ENCODE measurements at places on chromosomes 7 and 10. TPM values are rescaled to one million over a fixed set of nuclear protein-coding genes. Genes with fewer than 3 reads are reported as not detected.

DNA sequence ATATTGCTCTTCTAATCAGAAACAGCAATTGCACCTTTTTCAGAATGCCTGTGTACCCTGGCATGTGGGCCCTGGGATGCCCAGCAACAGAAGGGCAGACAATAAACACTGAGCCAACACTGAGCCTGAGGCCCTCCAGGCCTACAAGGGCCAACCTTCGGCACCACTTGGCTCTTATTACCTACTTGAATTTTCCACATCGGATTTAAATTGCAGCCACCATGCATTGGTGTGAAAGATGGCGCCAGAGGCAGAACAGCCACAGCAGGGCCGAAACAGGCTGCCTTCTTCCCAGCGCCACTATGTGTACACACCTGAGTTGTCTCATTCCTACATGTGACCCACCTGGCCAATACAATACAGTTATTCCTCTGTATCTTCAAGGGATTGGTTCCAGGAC, 51.4 kb upstream of the EZH2 start:
- DNase-seq, result no peak

GRCh38 chr7:155450970-155451801, 6.7 kb upstream of the EN2 start:
- no peak for DNase-seq

DNA sequence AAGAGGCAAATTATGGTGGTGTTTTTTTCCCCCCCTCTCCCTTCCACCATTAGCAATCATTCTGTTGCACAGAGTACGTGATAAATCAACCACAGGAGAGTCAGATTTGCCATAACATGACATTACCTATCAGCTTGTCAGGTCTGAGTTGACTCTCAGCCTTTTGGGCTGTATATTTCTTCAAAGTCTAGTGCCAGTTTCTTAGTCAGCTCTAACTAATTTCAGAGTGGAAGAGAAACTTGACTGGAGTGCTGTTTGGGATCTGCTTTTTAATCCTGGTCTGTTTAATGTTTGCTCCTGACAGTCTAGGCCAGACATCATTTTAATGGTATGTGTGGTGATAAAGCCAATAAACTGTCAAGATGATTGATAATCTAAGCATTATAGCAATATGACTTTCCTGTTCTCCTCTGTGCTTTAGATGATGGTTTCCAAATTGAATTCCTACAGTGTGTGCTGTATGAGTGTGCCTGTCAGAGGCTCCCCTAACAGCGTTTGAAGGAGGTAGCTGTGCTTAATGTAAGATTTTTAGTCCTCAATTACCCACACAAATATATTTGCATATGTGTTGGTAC, 76.9 kb downstream of the LRMDA start:
- DNase-seq, result peak; percentile 20

- no peak for DNase-seq
Observed at GRCh38 chr10:90204956-90205314, 503.5 kb downstream of the KIF20B start.

GRCh38 chr10:43822631-43823580, 174.2 kb upstream of the ZNF32 start:
- no peak for DNase-seq

DNA sequence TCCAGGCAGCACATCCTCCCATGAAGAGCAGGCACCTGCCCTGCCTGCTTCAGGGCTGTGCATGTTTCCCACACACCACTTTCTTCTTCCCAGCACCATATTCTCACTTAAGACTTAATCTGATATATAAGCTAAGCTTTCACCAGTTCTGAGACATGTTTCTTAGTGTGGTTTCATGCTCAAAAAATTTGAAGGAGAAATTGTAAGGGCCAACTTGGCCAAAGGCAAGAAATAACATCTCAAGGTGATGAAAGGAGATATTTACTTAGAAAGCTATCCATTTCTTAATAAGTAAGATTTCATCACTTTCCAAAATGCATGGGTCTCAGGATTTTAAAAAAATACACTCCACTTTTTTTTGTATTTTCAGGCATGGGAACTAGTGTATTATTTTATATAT, 468.1 kb upstream of the AKR1E2 start:
- no peak for DNase-seq

GRCh38 chr10:7231509-7232414, 179.1 kb downstream of the SFMBT2 start:
- peak; percentile 60 for DNase-seq

- DNase-seq, result no peak
Observed at GRCh38 chr7:112422842-112423496, 27.3 kb upstream of the IFRD1 start.

- no peak for DNase-seq
Observed at GRCh38 chr7:91228327-91228726, 35.9 kb upstream of the FZD1 start.

- DNase-seq, result no peak
Observed at GRCh38 chr7:33356336-33356735, 227.0 kb downstream of the BBS9 start.

GRCh38 chr10:32144817-32145688, 88.8 kb upstream of the KIF5B start:
- no peak for DNase-seq

DNA sequence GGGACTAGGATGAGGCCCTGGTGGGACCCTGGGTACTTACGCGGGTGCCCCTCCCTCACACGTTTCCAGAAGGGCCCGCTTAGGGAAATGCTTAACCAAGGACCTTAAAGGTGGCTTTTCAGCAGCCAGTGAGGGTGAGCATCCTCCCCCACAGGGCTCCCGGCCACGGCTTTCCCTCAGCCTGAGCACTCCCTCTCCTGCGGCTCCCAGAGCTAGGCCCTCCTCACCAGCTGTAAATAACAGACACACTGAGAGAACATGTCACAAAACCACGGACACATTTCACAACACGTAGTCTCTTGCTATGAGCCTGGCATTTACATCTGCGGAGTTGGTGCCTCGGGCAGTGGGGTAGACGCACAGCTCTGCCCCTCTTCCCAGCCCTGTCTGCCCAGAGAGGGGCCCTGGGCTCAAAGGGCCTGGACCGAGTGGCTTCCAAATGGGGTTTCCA, 25.2 kb downstream of the GRID1 start:
- no peak for DNase-seq

DNA sequence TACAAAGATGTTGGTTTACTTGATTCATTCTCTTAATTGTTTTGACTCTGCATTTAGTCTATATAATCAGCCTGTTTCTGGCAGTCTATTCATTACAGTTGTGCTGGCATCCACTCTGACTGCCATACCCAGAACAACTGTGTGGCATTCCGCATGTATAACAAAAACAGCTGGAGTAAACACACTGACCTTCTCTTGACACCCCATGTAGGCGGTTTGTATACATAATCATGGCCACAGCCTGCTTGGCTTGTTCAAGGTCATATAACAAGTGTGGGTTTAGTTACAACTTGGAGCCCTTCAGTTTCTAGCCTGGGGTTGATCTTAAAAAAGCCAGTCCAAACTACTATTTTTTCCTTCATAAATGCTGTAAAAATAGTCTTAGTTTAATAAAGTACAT, 70.9 kb downstream of the MBL2 start:
- DNase-seq, result no peak

- no peak for DNase-seq
Observed at GRCh38 chr7:32539919-32540531, 44.7 kb downstream of the AVL9 start.

- no peak for DNase-seq
Observed at GRCh38 chr7:84162584-84162983, 32.0 kb downstream of the SEMA3A start.

- DNase-seq, result no peak
Observed at GRCh38 chr10:102109166-102110116, 10.7 kb downstream of the LDB1 start.

DNA sequence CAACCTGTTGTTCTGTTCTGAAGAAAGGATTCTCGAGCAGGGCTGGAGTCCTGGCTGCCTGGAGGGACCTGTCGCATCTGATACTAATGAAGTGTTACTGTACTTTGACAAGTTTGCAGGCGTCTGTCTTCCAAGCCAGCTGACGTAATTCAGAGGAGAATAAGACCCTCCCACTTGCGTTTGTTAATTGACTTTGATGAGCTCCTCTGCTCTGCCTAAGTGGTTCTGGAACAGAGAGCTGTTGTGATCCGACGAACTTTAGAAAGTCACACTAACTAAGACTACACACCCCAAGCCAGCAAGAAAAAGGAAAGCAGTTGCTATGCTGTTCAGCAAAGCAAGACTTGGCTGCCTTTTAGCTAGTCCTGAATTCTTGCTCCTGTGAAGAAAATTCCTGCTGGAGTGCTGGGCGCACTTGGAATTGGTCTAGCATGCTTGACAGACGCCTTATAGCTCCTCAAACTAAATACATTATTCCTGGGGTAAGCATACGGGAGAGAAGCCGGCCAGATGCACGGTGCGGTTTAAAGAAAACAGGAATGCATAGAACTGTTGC, 200.3 kb downstream of the CACNB2 start:
- no peak for DNase-seq

DNA sequence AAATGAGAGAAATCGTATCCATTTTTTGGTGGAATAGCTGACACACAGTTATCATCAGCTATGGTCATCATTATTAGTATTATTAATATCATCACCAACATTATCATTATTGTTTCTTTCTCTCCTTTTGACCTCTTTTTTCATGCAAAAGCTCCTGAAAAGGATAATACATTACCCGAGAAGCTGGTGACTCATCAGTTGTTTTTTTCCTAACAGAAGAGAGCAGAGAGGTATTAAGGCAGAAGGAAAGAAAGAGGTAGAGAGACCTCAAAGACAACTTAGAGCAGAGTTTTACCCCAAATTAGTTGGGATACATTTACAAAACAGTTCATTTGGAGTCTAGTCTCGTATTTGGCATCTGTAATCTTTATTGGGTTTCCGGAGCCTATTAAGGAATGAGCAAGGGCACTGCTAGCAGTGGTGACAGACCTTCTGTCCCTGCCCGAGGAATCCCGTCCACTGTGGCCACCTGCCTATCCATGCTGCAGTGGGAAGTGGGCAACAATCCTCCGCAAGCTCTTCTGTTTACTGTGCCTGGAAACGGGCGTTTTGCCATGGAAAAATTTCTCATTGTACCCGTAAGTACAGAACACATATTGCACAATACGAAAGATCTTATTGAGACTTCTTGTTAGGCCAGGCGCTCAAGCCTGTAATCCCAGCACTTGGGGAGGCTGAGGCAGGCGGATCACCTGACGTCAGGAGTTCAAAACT, 170.0 kb upstream of the MKLN1 start:
- DNase-seq, result no peak

DNA sequence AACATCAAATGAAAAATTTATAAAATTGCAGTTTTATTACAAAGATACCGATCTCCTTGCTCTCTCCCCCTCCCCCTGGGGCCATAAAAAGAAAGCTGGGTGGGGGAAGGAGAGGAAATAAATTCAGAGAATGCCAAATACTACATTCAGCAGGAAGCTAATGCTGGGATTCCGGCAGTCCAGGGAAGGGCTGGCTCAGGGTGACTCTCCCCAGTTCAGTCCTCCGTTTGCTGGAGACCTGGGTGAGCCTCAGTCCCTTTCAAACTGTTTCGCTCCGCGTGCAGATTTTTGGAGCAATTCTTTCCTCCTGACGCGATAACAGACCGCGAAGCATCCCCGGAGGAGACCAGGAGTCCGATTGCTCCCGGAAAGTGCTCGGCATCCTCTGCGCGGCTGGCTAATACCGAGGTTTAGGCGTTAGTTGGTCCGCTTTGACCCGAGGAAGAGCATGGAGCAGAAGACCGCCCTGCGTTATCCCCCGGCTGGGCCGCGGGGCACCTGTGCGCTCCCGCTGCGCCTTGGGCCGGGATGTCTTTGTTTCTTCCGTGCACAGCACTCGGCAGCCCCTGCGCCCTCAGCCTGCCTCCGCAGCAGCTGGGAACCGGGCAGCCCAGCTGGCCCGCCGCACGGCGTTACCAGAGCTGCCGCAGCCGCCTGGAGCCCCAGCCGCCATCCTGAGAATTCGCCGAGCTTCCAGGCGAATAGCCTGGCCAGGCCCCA, 3.9 kb upstream of the HOXA2 start:
- peak; percentile 44 for DNase-seq

- no peak for DNase-seq
Observed at GRCh38 chr7:87317691-87318245, 27.7 kb upstream of the CROT start.

GRCh38 chr10:48454302-48455054, 148.0 kb downstream of the MAPK8 start:
- no peak for DNase-seq

DNA sequence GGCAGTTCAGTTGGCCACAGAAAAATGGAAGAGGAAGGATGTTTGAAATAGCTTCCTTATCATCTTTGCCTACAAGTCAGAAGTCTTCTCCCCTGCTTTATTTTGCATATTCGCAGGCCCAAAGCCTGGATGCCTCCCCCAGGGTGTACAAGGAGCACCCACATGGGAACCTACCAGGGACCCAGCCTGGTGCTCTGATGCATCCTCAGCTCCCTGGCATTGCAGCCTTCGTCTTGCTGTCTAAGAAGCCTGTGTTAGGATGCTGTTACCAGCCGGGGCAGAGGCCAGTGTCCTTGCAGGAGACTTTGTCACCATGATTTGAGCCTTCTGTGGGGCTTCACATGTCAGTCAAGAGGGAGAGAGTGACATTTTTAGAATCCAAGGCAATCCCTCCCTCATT, 27.0 kb upstream of the GPR26 start:
- no peak for DNase-seq

GRCh38 chr10:63865210-63865609, 344.0 kb downstream of the REEP3 start:
- no peak for DNase-seq

- DNase-seq, result no peak
Observed at GRCh38 chr10:4607681-4608080, 218.3 kb upstream of the AKR1E2 start.

- DNase-seq, result no peak
Observed at GRCh38 chr10:121211446-121211845, 360.3 kb downstream of the WDR11 start.

DNA sequence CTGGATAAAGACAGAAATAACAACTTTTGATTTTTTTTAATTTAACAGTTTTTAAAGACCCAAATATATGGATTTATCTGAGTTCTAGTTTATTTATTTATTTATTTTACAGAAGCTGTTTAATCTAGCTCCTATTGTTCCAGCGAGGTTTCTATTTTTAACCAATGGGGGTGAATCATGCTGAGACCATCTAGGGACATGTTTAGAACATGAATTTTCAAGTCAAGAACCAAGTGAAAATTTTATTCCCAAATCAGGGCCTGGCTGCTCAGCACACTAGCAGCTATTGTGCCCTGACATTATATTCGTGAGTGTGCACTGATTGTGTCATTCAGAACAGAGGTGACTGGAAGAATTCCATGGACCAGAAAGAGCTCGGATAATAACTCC, 24.6 kb upstream of the MPP7 start:
- DNase-seq, result no peak

- no peak for DNase-seq
Observed at GRCh38 chr10:117631276-117632145, 89.0 kb downstream of the EMX2 start.

- DNase-seq, result no peak
Observed at GRCh38 chr7:135977742-135978066, 545 bp upstream of the MTPN start.

GRCh38 chr10:5611899-5612680, 54.3 kb downstream of the ASB13 start:
- DNase-seq, result no peak

- DNase-seq, result no peak
Observed at GRCh38 chr7:50466815-50467585, 16.9 kb upstream of the FIGNL1 start.

CPN1 gene
- polyA plus RNA-seq, result 3.0 TPM

PPIF gene
- 66.9 TPM for polyA plus RNA-seq

CREB5 gene
- polyA plus RNA-seq, result 14.6 TPM

MUC12 gene
- polyA plus RNA-seq, result 0.02 TPM

CDK1 gene
- 103 TPM for polyA plus RNA-seq

PAX2 gene
- 235 TPM for polyA plus RNA-seq

LBX1 gene
- polyA plus RNA-seq, result not detected

CLCN1 gene
- polyA plus RNA-seq, result 0.35 TPM

Data from left kidney (tissue), 8 donors.